ENCODE measurements at places on chromosomes 12 and 14.

DNA sequence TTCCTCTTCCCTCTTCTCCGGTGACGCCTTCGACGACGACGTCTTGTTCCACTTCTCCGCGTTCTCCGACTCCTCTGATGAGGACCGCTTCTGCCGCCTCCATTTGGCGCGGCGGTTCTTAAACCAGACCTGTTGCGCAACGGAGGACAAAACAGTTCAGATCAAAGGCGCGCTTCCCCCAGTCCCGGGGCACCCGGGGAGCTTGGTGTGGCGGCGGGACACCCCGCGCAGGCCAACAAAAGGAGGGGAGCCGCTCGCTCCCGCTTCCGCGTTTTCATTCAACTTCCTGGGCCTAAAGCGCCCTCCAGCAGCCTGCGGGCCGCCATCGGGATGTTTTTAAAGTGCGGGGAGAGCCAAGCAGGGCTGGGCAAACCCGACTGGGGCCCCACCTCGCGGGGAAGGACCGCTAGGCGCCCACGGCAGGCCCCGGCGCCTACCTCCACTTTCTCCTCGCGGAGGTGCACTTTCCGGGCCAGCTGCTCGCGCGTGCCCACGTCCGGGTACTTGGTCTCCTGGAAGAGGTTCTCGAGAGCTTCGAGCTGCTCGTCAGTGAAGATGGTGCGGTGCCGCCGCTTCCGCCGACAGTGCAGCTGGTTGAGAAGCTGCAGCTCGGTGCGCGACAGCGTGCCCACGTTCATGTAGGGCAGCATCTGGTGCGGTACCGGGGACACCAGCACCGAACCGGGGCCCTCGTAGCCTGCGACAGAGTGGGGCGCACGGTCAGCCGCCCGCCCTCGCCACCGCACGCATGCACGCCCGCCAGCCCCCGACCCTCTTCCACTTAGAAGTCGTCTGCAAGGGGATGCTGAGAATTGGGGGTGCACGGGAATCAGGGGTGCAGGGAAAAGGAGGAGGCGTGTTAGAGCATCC is 1.2 kb downstream of the GSC start:
- no peak for DNase-seq

- no peak for DNase-seq
Measured at GRCh38 chr12:71641390-71641789, 22.3 kb downstream of the ZFC3H1 start.

- DNase-seq = no peak
Measured at GRCh38 chr12:132453361-132454192, 36.4 kb upstream of the FBRSL1 start.

- DNase-seq = no peak
Measured at GRCh38 chr12:66963901-66964300, 285.0 kb upstream of the GRIP1 start.

GRCh38 chr12:52005903-52006703 is 643 bp upstream of the TAMALIN start:
- no peak for DNase-seq

GRCh38 chr14:68513838-68514607 is 278.8 kb downstream of the ZFP36L1 start:
- DNase-seq = no peak

DNA sequence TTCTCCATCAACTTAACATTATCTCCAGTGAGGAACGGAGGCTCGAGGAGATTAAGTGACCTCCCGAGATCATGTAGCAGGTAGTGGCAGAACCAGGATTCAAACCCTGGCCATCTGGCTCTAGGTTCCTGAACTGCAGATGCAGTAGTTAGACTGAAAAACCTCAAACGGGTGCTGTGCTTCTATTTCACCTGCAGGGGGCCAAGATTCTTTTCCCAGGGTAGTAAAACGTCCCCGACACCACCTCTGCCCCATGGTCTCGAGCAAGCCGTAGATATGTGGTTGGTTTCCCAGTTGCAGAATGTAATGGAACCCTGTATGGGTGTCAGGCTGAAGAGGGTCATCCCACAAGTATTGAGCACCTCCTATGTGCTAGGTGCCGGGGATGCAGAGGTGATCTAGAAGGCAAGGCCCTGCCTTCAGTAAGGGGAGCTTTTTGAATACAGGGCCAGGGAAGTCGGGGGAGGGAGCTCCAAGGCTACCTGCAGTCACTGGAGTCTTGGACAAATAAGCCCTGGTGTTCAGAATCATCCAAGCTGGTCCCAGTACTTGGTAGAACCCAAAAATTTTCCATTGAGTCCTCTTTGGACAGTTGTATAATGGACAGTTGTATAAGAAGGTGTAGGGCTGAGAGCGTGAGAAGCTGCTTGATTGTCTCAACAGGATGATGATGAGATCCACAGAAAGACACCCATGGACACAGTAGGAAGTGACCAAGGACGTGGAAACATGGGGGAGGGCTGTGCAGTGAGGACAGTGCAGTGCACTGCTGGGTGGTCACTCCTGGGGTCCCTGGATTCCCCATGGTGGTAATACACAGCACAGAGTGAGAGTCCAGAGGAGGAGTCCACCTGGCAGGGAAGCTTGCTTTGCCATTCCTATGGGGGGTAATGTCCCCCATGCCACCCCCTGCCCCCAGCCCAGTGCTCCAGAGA is 197.2 kb downstream of the CHST11 start:
- DNase-seq = no peak

- DNase-seq = no peak
Measured at GRCh38 chr14:23345987-23346692, 6.5 kb downstream of the SLC22A17 start.

GRCh38 chr12:57859121-57859520 is 12.6 kb upstream of the CTDSP2 start:
- no peak for DNase-seq

DNA sequence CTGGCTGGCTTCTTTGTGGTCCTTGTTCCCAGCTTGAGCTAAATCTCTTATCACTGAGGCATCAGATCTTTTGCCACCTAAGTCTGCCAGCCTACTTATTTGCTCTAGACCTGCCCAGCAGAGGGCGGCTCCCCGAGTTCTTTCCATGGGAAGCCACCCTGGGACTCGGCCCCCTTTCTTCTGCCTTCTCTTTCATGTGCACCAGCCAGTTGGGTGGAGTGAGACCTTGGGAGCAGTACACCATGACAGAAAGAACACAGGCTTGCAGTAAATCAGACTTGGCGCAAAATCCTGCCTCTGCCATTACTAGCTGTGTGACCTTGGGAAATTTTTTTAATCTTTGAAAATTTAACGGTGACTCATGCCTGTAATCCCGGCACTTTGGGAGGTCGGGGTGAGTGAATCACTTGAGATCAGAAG is 7.4 kb downstream of the SMAGP start:
- DNase-seq = peak; percentile 64

DNA sequence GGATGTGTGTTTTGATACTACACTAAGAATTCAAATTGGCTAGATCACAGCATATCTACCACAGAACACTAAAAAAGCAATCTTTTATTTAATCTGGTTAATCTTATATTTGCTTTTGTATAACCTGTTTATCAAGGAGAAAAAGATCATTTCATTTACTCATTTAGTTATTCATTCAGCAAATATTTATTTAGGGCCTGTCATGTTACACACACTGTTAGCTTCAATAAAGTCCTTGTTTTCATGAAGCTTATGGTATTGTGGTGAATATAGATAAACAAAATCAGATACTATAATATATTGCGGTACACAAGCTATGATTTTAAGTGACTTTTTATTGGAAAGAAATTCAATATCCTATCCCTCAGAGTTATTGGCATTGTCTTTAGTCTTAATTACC is 350.8 kb downstream of the LRFN5 start:
- DNase-seq = no peak

- DNase-seq = peak; percentile 8
Measured at GRCh38 chr12:94149119-94149780, 873 bp downstream of the PLXNC1 start.

- DNase-seq = no peak
Measured at GRCh38 chr14:89268514-89268913, 148.5 kb downstream of the FOXN3 start.

DNA sequence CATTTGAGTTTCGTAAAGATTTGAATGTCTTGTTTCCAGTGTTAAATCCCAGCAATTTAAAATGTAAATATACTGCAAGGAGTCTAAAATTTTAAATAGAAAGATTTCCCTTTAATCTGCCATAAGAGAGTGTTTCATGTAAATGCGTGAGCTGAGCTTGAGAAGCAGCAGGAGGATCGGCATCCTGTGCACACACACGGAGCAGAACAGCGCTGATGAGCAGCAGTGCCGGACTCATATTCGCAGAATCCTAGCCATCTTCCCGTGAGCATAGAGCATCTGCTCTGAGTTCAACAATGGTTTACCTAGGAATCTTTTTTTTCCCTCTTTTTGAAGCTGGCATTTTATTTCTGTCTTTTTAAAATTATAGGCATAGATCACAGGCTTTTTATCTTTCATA is 29.8 kb upstream of the AMN start:
- DNase-seq = no peak

- DNase-seq = peak; percentile 50
Measured at GRCh38 chr14:89509891-89510290, 92.9 kb upstream of the FOXN3 start.

Data from LHCN-M2 (cell line).